ENCODE measurements at places on chromosomes 4 and X. TPM values are rescaled to one million over a fixed set of nuclear protein-coding genes. Genes with fewer than 3 reads are reported as not detected.

Gene PAK3
- 0.27 TPM for total RNA-seq

Gene FAM53A
- 32.9 TPM for total RNA-seq

Gene PALLD
- 251 TPM for total RNA-seq

Gene ARHGAP4
- total RNA-seq = 49.6 TPM

Gene MND1
- total RNA-seq = 0.80 TPM

Gene DMRTC1
- not detected for total RNA-seq

Gene RXFP1
- 0.16 TPM for total RNA-seq

Gene ZNF185
- 4.1 TPM for total RNA-seq

Gene CXCL1
- total RNA-seq = 16.0 TPM

Gene PNMA6A
- total RNA-seq = 0.68 TPM

Gene SPATA18
- total RNA-seq = 9.4 TPM

Gene CTPS2
- 5.2 TPM for total RNA-seq

Gene CDKL2
- 7.6 TPM for total RNA-seq

Gene MAPK10
- 50.0 TPM for total RNA-seq

Gene NUP62CL
- total RNA-seq = 6.4 TPM

Gene MAGEH1
- total RNA-seq = 6.6 TPM

Gene SLC34A2
- not detected for total RNA-seq

Gene FABP2
- total RNA-seq = 23.0 TPM

Gene DHX15
- 158 TPM for total RNA-seq

Gene GABRE
- 31.4 TPM for total RNA-seq

Gene MFAP3L
- 0.60 TPM for total RNA-seq

Gene ZNF157
- total RNA-seq = not detected

Gene DCAF4L1
- 0.14 TPM for total RNA-seq

Gene ERAS
- total RNA-seq = not detected

Data from transverse colon (tissue), 4 donors.